CD4-positive, alpha-beta T cell treated with Interleukin-17A for 1 hour (primary cell): ENCODE measurements at places on chromosomes 6 and 20.

DNA sequence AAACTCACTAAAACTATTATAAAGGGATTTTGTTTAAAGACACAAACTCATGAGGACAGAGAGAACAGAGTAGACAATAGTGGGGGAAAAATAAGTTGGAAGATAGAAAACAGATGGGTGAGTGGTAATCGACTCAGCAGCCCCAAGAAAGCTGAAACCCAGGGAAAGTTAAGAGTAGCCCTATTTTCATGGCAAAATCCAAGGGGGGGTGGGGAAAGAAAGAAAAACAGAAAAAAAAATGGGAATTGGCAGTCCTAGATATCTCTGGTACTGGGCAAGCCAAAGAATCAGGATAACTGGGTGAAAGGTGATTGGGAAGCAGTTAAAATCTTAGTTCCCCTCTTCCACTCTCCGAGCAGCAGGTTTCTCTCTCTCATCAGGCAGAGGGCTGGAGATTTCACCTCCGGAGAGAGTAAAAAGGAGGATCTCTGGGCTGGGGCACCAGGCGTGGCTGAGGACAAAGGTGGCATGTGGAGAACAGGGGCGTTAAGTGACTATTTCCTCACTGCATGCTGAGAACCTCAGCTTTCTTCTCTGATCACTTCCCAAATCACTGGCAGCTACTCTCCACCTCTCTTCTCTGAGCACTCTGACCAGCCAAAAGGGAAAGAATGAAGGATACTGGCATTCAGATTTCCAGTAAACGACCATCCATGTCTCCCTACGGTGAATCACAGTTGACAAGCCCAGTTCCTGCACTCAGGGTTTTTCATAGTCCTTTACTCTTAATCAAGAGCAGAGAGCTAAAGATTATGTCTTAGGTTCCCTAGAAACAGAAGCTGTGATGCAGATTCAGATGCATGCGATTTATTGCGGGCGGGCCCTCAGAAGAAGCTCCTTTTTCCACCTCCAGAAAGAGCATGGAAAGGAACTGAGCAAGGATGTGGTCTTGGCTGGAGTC is 7.3 kb upstream of the RNF24 start:
- DNase-seq, result no peak

GRCh38 chr20:57375652-57376230 is 15.5 kb upstream of the RBM38 start:
- DNase-seq, result no peak

DNA sequence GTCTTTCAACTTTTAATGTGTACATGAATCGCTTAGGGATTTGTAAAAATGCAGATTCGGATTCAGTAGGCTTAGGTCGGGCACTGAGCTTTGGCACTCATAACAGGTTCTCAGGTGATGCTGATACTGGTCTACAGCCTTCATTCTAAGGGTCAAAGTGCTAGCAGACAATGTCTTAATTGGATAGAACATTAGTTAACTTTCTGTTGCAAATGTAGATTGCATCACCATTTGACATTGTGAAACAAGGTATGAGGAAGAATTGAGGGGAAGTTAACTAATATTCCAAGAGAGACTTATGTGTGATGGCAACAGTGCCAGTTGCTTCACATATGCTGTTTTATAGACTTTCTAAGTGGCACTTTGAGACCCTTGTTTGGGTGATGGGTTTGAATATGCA is 86.9 kb downstream of the MLIP start:
- peak; percentile 3 for DNase-seq

DNA sequence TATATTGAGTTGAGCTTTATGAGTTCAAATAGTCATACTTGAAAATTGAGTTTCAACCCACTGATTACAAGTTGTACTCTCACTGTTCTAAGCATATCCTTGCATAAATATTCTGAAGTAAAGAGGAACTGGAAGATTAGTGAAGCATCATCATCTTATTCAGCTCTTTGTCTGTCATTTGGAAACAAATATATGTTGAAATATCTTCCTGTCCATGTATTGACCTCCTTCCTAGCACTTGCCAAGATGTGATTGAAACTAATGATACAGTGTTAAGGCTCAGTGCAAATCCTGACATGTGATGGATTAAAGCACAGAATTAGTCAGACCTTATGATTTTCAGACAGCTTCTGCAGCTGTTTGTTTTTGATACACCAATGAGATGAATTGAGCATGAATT is 434.3 kb downstream of the TBC1D32 start:
- DNase-seq, result no peak

DNA sequence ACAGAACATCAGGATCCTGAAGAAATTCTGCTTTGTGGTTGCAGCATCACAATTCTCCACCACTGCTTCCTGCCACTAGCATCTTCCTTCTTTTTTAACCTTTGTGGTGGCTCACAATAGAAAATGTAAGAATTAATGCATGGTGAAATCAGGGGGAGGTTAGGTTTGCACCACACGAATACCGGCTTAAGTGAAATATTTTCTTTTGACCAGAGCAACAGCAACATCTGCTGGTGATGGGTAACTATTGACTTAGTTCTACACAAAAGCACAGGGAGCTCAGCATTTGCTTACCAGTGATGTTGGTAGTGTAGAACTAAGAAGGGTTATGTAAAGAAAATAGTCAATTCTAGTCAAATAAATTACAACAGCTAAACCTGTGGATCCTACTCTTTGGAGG is 280.5 kb downstream of the SYNE1 start:
- peak; percentile 41 for DNase-seq

DNA sequence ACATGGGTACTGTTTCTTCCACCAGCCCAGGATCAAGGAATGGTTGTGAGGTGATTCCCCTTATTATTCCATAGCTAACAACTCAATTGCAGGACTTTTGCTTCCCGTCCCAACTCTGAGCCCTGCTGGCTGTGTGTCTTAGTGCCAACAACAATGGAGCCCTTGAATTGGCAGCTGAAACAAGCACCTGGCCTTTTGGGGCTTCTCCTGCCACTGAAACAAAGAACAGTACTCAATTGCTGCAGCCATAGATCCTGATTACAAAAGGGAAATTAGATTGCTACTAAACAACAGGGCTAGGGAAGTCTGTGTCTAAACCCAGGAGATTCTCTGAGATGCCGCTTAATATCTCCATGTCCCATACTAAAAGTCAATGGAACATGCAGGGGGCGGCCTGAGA is 61.3 kb upstream of the CARMIL1 start:
- DNase-seq, result no peak

DNA sequence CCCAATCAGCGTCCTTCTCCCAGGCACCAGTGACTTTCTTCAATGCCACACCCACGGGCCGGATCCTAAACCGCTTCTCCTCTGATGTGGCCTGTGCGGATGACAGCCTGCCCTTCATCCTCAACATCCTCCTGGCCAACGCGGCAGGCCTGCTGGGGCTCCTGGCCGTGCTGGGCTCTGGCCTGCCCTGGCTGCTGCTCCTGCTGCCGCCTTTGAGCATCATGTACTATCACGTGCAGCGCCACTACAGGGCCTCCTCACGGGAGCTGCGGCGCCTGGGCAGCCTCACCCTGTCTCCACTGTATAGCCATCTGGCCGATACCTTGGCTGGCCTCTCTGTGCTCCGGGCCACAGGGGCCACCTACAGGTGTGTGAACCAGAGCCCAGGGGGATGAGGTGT is 9.8 kb downstream of the DLK2 start:
- no peak for DNase-seq

DNA sequence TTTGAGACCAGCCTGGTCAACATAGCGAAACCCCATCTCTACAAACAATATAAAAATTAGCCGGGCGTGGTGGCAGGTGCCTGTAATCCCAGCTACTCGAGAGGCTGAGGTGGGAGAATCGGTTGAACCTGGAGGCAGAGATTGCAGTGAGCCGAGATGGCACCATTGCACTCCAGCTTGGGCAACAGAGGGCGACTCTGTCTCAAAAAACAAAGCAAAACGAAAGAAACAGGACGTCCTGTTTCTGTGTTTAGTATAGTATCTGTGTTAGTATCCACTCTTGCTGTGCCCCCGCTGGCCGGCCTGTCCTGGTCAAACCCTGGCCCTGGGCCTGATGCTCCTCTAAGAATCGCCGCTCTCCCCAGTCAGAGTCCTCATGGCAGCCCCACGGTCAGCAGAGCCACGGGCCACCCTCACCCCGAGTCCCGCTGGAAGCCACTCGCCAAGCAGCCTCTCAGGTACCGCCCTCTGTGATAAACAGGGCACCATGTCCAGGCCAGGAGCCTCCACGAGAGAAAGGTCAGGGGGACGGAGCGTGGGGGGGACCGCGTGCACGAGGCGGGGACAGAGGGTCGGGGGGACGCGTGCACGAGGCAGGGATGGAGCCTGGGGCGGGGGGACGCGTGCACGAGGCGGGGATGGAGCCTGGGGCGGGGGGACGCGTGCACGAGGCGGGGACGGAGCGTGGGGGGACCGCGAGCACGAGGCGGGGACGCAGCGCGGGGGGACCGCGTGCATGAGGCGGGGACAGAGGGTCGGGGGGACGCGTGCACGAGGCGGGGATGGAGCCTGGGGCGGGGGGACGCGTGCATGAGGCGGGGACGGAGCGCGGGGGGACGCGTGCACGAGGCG is 384.5 kb downstream of the SMOC2 start:
- no peak for DNase-seq

DNA sequence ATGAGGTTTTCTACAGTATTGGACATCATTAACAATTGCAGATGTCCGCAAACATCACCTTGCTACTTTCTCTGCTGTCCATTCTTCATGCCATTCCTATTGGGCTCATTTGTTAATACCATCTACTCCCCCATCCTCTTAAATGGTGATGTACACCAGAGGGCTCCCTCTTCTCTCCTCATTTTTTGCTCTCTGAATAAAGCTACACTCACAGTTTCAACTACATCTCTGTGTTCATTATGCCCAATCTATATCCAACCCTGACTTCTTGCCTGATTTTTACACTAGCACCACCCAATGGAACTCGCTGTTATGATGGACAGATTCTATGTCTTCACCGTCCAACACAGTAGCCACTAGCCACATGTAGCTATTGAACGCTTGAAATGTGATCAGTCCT is 288.1 kb upstream of the ID4 start:
- DNase-seq, result no peak

- no peak for DNase-seq
These were observed 308.9 kb downstream of the EYA4 start for GRCh38 chr6:133550026-133550425.
